Tibial nerve (tissue), 4 donors: ENCODE measurements at places on chromosomes 2 and 18.
A peak's percentile ranks its signal among the peaks of the same experiment; 100 is the strongest.

DNA sequence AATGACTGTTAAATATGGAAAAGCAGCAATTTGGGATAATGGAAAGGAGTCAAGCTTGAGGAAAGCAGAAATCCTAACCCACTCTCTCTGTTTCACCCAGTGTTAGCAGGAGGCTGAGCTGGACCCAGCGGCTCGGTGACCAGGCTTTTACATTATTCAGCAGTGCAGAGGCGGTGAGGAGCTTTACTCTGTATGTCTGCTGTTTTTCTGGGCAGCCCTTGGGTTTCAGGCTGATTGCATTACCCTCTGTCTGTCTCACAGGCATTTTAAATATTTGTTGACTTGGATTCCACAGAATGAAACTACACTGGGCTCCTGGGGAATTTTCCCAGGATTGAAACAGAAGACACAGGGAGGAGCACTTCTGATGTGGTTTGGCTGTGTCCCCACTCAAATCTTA is 368.0 kb downstream of the GALR1 start:
- DNase-seq: no peak

DNA sequence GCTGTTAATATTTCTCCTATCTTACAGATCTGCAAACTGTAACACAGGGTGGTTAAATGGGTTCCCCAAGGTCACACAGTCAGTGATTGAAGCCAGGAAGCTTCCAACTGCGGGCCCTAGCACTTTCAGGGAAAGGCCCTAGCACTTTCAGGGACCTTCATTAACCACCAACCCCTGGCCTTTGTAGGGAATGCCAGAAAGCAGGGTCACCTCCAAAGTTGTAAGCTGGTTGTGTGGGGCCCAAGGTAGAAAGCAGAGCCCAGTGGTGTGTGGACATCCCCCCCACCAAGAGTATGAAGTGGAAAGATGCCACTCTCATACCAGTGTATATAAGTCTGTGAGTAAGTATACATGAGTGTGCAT is 4.4 kb downstream of the DLX2 start:
- no peak for DNase-seq

- no peak for DNase-seq
Observed at GRCh38 chr18:12295389-12296086, 12.5 kb upstream of the TUBB6 start.

DNA sequence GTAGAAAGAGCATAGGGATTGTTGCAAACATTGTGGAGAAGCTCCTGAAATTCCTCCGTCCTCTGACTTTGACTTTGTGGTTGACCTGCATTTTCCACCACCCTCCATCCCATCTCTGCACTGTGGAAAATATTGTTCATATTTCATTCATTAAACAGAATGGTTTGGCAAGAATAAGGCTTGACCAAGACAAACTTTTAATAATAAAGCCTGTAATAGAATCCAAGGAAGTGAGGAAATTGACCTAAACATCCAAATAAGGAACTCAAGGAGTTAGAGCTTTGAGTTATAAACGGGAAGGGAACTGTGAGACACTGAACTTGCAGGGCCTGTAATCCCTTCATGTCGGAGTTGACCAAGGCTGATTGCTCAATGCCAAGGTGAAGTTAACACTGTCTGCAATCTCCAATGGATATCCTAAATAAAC is 115.2 kb downstream of the GFPT1 start:
- DNase-seq: no peak

- DNase-seq: no peak
Observed at GRCh38 chr2:105843476-105844374, 99.0 kb downstream of the NCK2 start.

GRCh38 chr2:205714789-205715720 is 32.8 kb downstream of the NRP2 start:
- DNase-seq: no peak

GRCh38 chr2:84792856-84793522 is 87.9 kb downstream of the TRABD2A start:
- DNase-seq: no peak

GRCh38 chr2:159192371-159192918 is 94.1 kb downstream of the WDSUB1 start:
- no peak for DNase-seq

DNA sequence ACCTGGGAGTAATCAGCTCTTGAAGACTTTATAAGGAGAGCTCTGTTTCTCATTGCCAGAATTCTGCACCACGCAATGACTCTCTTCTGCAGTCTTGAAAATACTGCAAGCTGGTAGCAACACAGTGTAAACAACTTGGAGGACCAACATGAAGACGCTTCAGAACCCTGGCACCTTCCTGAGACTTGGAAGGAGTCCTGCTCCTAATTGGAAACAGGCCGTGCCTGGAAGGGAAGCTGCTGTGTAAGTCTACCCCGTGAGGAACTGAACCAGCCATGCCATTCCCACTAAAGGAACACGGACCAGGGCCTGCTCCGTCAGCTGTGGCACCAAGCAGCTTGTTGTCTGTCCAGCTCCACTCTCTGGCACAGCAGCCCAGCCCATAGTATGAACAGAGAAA is 171.1 kb downstream of the PAX3 start:
- DNase-seq: no peak

- no peak for DNase-seq
Observed at GRCh38 chr2:193679847-193680246, 1485.1 kb upstream of the TMEFF2 start.

DNA sequence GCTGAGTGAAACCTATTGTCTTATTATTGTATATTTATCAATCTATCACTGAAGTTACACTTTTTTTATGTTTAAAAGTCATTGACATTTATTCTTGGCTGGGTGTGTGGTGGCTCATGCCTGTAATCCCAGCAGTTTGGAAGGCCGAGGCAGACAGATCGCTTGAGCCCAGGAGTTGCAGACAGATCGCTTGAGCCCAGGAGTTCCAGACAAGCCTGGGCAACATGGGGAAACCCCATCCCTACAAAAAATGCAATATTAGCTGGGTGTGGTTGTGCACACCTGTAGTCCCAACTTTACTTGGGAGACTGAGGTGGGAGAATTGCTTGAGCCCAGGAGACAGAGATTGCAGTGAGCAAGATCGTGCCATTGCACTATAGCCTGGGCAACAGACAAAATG is 97.8 kb downstream of the EPC2 start:
- no peak for DNase-seq

DNA sequence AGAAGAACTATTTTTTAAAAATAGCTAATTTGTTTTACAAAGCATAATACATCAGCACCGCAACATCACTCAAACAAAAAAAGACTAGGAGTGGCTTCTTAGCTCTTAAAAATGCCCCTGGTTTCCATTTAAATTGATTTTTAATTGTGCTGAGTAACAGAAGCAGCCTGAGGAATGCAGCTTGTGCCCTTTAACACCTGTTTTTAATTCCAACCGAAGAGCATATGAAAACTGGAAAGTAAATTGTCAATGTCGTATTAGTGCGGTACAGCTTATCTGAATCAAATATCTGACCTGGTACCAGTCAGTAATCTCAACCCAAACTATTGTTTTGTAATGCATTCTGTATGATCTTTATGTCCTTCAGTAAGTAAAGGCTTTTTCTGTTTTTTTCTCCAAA is 13.2 kb upstream of the CD302 start:
- DNase-seq: no peak

DNA sequence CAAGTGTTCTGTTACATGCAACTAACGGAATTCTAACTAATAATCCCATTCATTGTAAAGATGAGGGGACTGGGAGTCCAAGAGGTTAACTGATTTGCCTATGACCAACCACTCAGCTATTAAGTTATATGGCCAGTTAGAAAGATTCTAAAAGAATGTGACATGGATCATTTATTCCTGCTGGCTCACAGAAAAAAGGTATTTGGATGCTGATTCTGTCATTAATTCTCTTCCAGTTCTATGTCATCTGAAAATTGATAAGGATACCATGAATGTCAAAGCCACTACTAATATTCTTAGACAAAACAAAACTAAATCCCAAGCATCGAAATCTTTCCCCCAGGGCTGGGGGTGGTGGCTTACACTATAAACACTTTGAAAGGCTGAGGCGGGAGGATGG is 41.2 kb upstream of the GORASP2 start:
- no peak for DNase-seq

- DNase-seq: no peak
Observed at GRCh38 chr18:46393230-46393629, 263.8 kb downstream of the LOXHD1 start.

- DNase-seq: no peak
Observed at GRCh38 chr2:158629116-158629515, 166.0 kb upstream of the DAPL1 start.

DNA sequence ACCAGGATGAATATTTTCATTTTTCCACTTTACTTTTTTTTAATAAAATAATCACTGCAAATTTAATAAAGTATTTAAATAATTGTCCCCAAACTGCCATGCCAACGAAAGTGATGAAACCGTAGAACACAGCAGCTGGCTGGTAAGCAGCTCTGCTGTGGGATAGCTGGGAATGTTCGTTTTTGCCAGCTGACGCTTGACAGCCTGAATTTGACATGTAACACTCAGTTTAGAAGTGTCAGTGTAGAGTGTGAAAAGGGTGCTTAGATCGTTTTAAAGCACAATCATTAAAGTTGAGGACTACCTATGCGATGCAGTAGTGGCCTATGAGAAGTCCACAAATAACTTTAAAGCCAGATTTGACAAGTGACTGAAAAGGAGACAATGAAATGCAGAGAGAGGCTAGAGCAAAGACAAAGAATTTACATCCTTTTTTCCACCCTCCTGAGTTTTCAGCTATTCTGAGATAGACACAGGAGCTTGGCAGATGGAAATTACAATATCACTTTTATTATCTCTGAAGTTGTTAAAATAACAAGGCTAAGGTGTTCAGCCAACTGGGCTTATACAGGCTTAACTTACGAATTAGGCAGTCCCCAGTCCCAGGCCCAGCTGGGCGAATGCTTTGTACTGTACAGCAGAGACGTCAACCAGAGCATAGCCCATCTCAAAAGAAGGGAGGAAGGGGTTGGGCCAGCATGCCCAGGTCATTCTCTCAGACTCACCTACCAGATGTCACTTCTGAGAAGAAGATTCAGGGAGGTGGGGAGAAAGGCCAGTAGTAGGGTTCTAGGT is 31.9 kb upstream of the SLC1A4 start:
- DNase-seq: no peak

- DNase-seq: peak; percentile 20
Observed at GRCh38 chr2:105868060-105868459, 123.3 kb downstream of the NCK2 start.

GRCh38 chr2:64866797-64867196 is 122.4 kb upstream of the SLC1A4 start:
- DNase-seq: peak; percentile 80

DNA sequence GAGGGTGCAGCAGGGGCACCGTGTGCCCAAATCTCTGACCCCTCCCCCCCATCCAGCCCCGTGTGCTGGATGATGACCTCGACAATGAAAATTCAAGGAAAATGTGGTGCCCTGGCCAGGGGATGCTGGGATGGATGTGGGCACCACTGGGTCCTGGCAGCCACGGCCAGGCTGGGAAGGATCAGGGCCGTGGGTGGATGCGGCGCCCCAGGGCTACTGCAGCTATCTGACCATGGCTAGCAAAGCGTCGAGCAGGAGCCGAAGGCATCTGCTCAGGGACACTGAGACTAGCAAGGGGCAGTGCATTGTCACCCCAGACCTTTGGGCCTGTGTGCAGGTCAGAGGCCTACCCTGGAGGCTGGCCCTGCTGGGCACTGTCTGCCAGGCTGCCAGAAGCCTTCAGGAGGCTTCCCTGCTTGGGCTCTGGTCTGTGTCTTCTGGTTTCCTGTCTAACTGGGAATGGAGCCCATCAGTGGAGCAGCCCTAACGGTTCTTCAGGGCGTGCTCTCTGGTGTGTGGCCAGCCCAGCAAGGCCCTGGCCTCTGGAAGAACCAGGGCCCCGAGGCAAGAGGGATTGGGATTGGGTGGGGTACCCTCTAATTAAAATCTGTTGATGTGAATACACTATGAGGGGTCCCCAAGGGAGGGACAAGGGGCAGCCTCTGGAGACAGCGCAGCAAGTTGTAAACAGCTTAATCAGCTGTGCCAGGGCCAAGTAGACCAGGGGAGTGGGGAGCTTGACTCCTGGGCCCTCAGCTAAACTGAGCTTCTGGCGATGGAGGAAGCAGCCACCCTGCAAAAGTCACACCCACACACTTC is 98.0 kb downstream of the STPG4 start:
- peak; percentile 53 for DNase-seq

DNA sequence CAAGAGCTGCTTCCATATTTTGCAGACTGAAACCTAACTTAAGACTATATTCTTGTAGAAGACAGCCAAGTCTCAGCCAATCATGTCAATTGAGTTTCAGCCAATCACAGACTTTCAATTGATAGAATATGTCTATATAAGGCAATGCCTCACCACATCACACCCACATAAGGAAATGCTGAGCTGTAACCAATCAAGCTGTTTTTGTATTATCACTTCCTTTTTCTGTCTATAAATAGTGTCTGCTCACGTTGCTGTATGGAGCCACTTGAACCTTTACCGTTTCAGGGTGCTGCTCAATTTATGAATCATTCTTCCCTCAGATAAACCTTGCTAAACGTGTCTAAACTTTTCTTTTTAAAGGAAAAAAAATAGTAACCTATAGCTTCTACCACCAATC is 1554.4 kb upstream of the LRRTM1 start:
- DNase-seq: no peak

DNA sequence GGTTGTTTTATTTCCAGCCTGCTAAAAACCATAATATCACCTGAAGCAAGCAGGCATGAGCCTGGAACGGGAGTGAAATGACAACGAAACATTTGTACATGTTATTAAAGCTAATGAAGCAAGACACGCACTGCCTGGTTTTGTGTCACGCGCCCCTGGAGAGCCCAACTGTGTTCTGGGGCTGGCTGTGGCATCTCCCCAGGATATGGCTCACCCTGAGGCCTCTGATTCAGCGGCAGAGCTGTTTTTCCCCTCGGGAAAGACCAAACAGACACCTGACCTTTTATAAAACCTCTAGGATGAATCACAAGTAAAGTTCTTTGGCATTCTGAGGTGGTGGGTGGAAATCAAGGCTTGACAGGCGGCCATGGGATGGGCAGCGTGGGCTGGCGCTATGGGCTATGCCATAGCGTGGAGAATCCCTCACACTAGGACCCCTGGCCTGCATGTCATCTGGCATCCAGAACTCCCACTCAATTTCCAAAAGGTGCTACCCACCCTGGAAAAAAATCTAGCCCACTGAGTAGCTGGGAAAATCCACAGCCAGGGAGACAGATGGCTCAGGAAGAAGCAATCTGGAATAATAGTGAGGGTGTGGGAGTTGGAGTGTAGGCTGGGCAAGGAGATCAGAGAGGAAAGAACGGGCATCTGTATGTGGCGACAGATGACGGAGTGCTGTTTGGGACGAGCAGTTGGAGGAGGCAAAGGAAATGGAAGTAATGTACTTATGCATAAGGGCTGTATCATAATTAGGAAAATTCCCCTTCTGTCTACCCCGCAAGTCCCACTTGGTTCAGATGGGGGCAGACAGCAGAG is 262.0 kb downstream of the AFF3 start:
- DNase-seq: no peak

- DNase-seq: no peak
Observed at GRCh38 chr2:96139181-96139758, 968 bp upstream of the ASTL start.

DNA sequence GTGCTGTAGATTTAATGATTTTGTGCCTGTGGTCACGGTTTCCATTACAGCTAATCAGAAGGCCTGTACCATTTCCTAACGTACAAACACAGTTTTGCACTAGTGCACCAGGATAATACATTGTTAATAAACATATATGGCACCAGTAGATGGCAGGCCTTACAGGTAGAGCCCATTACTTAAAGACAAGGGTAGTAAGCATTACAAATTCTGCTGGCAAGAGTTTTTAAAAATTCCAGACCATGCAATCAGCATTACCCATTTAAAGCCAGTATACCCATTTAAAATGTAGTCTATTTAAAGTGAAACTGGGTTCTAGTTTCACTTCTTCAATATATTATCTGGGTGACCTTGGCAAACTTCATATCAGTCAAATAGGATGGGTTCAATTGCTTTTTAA is 224.2 kb downstream of the NUP35 start:
- no peak for DNase-seq

- no peak for DNase-seq
Observed at GRCh38 chr2:146602856-146603255, 1242.0 kb upstream of the ACVR2A start.
